ENCODE measurements at places on chromosomes 6 and 20.

GRCh38 chr6:88360203-88360797 is 194.2 kb upstream of the CNR1 start:
- DNase-seq = no peak

DNA sequence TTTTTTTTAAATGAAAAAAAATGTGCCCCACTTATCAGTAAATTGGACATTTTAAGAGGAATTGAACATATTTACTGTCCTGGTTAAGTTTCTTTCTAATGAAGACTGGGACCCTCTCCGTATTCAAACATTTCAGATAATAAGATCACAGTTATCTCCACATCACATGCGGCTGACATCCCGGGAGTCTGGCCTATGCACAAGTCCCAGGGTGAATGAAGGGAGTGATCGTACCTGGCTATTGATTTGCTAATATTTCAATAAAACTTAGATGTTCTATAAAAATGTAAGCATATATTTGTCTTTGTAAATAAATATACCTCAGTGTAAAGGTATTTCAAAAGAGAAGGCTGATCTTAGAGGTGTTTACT is 58.1 kb downstream of the FOXC1 start:
- DNase-seq = no peak

GRCh38 chr6:3316331-3316730 is 57.6 kb downstream of the PSMG4 start:
- no peak for DNase-seq

GRCh38 chr6:54929245-54929909 is 82.8 kb downstream of the FAM83B start:
- no peak for DNase-seq

GRCh38 chr6:146860583-146860982 is 261.8 kb downstream of the ADGB start:
- no peak for DNase-seq

DNA sequence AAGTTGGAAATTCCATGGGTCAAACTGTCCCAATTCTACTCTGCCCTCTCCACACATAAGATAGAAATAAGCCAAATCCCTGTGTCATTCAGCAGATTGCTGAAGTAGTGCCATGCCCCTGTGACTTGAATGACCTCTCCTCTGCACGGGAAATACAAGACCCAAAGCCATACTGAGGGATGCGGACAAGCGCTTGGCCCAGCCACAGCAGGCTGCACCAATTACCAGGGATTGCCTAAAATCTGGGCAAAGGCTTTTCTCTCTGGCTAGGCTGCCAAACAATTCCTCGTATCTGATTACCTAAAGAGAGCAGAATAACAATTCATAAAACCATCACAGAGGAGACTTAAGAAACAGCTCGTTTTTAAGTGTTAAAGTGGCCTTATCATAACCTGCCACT is 421.8 kb upstream of the JARID2 start:
- DNase-seq = no peak

DNA sequence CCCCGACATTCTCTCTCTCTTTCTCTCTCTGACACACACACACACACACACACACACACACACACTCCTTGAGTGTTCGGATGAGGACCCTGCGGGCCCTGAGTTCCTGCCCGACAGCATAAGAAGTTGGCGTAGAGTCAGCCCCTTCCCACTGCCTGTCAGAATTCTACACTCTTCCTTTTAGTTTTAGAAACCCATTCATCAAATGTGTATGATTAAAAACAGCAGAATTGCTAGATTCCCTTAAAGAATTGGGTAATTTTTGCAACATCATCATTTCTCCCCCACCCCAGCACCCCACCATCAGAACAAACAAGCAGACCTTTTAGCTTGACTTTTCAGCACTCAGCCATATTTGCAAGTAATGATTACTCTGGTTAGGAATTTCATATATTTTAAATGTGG is 322.8 kb downstream of the FARS2 start:
- DNase-seq = no peak

DNA sequence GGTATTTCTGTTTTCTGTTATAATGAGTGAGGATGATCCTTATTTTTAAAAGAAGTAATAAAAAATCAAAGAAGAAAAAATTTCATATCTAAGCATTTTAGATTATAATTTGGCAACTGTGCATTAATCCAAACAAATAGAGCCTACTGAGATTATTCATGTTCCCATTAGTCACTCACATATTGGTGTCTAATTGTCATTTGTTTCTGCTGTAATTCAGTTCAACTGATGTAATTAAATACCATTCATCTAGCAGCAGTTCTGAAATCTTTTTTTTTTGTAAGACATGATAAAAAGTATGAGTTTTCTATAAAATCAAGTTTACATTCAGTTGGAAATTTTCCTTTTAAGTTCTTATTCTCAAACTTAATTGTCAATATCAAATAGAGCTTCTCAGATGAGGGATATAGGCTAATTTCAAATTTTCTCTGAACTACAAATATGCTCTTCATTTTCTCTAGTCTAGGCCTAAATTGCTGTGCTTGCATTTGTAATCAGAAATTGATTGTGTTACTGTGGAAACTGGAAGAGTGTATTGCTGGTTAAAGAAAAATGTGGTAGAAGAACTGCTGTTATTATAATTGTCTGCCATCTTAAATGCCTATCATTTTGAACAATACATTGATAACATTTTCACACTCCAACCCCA is 23.6 kb downstream of the PACRG start:
- no peak for DNase-seq

GRCh38 chr6:36840432-36841403 is 1.5 kb upstream of the CPNE5 start:
- DNase-seq = no peak

GRCh38 chr6:57262901-57263694 is 41.0 kb upstream of the RAB23 start:
- DNase-seq = no peak

DNA sequence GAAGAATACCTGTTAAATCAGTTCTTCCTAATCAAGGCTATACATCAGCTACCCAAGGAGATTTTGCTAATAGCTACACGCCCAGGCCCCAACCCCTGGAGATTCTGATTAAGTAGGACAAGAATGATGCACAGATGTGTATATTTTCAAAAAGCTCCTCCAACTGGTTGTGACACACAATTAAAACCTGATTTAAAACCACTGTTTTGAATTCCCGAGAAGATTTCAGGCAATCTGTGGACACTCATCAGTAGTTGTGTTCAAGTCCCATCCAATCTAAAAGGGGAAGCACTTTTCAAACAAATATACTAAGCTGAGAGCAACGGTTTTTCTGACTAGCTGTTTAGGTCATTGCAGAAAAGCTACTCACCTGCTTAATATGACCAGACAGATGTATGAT is 118.9 kb upstream of the NHSL1 start:
- no peak for DNase-seq

DNA sequence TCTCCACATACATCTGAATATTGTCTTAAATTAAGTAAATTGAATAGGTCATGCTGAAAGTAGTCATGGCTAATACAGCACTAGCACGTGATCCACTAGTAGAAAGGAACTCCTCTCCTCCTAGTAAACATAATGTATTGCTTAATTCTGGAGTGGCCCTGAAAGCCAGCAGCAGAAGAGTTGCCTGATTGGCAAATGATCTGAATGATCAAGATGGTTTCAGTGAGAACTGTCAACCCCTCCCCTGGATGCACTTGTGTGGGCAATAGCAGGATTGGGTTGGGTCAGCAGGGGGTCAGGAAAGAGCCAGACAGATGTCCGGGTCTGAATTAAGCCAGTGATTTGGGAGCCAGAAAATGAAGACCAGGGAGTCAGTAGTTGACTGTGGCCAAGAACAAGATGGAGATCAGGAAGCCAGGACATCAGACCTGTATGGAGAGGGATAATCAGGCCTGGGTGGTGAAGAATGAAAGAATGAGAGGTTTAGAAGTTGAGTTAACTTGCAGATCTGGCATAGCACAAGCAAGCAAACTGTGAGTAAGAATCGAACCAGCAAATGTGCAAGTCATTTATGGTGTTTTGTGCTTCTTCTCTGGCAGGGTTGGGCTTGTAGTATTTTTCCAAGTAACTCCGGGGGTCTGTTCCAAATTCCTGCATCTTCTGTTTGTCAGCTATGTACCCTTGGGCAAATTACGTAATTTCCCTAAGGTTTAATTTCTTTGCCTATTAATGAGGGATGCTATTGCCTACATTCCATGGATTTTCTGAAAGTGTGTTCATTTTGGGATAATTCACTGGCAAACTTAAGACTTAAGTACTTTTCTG is 304.9 kb downstream of the CD109 start:
- DNase-seq = no peak

DNA sequence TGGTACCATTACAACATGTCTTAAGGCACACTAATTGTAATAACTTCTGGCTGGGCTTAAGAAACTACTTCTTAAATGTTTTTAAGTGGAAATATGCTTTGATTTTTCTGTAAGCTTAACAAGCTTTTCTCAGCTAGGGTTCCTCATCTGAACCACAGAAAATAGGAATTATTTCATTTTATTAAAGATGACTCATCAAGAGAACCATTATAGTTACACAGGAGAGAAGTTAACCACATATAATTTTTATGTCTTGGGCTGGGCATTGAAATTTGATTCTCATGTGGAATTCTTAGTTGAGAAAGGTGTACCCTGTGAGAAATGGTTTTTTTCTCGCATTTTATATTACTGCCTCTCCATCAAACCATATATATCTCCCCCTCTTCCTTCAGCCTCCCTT is 75.1 kb downstream of the QKI start:
- DNase-seq = no peak

GRCh38 chr6:26486358-26486757 is 13.7 kb upstream of the BTN1A1 start:
- DNase-seq = no peak

GRCh38 chr6:147001621-147002020 is 202.6 kb upstream of the STXBP5 start:
- no peak for DNase-seq

- DNase-seq = no peak
These were observed 569.8 kb downstream of the QKI start for GRCh38 chr6:163984124-163984936.

GRCh38 chr20:58894652-58895447 is 42.3 kb downstream of the GNAS start:
- DNase-seq = no peak

DNA sequence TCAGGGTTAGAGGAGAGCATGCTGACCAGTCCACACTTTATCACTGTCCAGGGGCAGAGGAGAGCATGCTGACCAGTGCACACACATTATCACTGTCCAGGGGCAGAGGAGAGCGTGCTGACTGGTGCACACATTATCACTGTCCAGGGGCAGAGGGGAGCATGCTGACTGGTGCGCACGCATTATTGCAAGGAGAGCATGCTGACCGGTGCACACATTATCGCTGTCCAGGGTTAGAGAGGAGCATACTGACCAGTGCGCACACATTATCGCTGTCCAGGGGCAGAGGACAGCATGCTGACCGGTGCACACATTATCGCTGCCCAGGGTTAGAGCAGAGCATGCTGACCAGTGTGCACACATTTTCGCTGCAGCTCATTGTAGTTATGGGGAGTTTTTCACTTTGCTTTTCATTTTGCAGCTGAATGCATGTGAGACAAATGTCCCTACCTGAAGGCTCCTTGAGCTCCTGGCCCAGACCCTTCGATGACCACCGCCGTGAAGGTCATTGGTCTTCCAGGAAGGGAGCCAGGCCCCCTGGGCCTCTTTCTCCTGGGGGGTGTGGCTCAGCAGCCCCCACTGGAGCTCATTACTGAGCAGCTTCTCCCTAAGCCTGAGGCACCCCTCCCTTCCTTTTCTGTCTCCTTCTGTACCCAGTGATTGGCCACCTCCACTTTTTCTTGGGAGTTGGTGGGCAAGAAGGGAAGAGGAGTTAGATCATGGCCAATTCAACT is 178.8 kb upstream of the AFDN start:
- no peak for DNase-seq

- DNase-seq = no peak
These were observed 61.9 kb upstream of the HBS1L start for GRCh38 chr6:135116571-135116970.

- DNase-seq = no peak
These were observed 16.1 kb downstream of the GRM4 start for GRCh38 chr6:34129753-34130152.

GRCh38 chr20:57774111-57774880 is 64.5 kb upstream of the PMEPA1 start:
- DNase-seq = no peak

- DNase-seq = no peak
These were observed 3.9 kb upstream of the FITM2 start for GRCh38 chr20:44314870-44315269.

GRCh38 chr6:113591896-113592827 is 265.0 kb upstream of the MARCKS start:
- no peak for DNase-seq

GRCh38 chr6:4164456-4164855 is 29.1 kb upstream of the ECI2 start:
- no peak for DNase-seq

GRCh38 chr20:62831361-62831788 is 14.5 kb downstream of the COL9A3 start:
- no peak for DNase-seq

DNA sequence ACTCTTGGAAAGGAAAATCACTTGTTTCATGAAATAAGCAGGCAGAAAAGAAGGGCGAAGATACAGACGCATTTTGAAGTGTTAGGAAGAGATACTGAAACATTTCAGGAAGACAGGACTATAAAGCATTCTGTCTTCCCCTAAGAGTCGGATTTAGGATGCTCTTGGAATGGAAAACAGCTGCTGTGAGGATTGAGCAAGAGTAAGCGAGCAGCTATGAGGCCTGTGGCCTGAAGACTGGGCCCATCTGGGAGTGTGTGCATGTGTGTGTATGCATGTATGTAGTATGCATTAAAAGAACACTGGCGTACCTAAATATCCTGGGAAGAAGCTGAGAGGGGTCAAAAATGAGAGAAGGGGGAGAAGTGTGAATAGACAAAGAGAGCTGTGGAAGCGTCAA is 83.6 kb downstream of the SIM1 start:
- DNase-seq = no peak

DNA sequence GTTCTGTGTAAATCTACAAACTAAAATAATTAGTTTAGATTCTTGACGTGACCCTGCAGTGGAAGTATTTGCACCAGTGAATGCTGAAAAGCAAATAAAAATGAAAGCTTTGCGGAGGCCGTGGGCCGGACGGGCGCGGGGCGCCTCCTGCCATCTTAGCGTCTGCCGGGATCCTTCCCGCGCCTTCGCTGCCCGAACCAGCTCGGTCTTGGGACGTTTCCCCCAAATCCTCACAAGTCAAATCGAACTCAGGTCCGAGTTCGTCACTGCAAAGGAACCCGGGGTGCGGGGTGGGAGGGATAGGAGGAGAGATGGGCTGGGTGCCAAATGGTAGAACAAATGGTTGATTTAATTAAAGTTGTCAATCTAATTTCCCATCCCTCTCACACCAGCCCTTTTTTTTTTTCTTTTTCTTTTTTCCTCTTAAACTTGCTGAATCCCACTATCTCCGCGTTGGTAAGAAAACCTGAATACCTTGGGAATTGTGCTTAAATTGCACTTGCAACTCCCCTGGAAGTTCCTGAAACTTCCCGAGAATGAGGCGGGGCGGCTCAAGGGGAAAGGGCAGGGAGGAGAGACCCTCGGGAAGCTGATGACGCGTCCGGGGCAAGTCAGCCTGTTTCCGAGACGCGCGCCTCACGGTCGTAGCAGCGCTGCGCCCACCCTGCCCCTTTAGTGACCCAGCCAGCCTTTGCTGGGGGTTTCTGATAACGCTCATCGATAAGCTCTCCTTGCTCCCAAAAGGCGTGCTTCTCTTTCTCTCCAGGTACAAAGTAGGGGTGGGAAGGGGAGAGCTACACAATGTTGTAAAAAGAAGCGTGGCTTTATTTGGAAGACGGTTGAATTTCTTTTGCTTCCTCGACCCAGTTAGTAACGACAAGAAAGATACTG is 1.8 kb downstream of the GJA1 start:
- DNase-seq = no peak

All from NCI-H1694 (cell line).